Esophagus mucosa (tissue), 1 donor: ENCODE measurements at places on chromosomes 7 and 10. TPM values are rescaled to one million over a fixed set of nuclear protein-coding genes. Genes with fewer than 3 reads are reported as not detected.

Gene FRMPD2
- not detected for total RNA-seq

Gene SH2D4B
- total RNA-seq, result 0.04 TPM

Gene ACSM6
- not detected for total RNA-seq

Gene NKX2-3
- total RNA-seq, result 0.12 TPM

Gene LBX1
- total RNA-seq, result not detected

Gene GTF2IRD1
- 49.1 TPM for total RNA-seq

Gene CAV2
- 50.2 TPM for total RNA-seq

Gene ABCA13
- total RNA-seq, result 4.3 TPM

Gene ANKRD22
- 32.9 TPM for total RNA-seq

Gene CTTNBP2
- total RNA-seq, result 16.9 TPM

Gene CALCR
- total RNA-seq, result not detected

Gene NRCAM
- total RNA-seq, result 10.9 TPM

Gene IL15RA
- 5.2 TPM for total RNA-seq

Gene ANK3
- total RNA-seq, result 39.1 TPM

Gene PRKG1
- total RNA-seq, result 0.80 TPM

Gene OR2A5
- total RNA-seq, result not detected

Gene OIT3
- total RNA-seq, result not detected

Gene STN1
- 31.3 TPM for total RNA-seq

Gene CYP26C1
- not detected for total RNA-seq
